ENCODE measurements at places on chromosomes 5 and 9. TPM values are rescaled to one million over a fixed set of nuclear protein-coding genes. Genes with fewer than 3 reads are reported as not detected.
A peak's percentile ranks its signal among the peaks of the same experiment; 100 is the strongest.

GRCh38 chr9:90002397-90003271 is 397.8 kb downstream of the GADD45G start:
- DNase-seq, result no peak

GRCh38 chr9:33166231-33167083 is 679 bp downstream of the B4GALT1 start:
- DNase-seq, result peak; percentile 35

- no peak for DNase-seq
Observed at GRCh38 chr5:57653636-57654290, 171.2 kb upstream of the ACTBL2 start.

DNA sequence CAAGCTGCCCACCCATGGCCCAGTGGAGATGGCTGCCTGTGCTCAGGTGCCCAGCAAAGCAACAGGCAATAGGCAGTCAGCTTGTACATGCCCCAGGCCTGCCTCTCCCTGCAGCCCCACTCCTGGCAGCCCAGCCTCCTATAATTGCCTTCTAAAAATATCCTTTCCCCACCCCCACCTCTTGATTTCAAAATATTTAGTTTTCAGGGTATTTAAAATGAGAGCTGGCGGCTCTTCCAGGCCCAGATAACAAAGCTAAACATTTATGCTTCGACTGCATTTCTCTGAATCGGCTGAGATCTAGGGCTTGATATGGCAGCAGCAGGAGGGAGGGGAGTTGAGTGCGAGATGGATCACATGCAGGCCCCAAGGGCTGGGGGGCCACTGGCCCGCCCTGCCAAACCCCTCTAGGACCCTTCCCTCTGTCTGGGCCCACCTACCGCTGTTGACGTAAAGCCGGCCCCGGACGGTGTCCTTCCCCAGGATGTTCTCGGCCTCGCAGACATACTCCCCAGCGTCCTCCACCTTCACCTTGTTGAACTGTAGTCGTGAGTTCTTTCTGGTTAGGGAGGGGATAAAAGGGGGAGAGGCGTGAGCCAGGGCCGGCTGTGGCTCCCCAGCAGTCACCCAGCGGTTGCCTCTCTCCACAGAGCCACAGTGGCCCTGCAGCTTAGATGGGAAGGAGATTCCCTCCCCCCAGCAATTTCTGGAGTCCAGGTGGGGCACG is 85.0 kb downstream of the PSD2 start:
- no peak for DNase-seq

MARCHF3 gene
- total RNA-seq, result 6.1 TPM

SARDH gene
- total RNA-seq, result 5.6 TPM

CKMT2 gene
- total RNA-seq, result not detected

SPINK1 gene
- total RNA-seq, result not detected

TEK gene
- not detected for total RNA-seq

KCNN2 gene
- not detected for total RNA-seq

QRFP gene
- total RNA-seq, result not detected
